ENCODE measurements at places on chromosomes 11 and 22.

GRCh38 chr11:47109051-47109726 is 67.5 kb downstream of the ARFGAP2 start:
- no peak for DNase-seq

- DNase-seq = no peak
These were observed 93.5 kb downstream of the COMMD9 start for GRCh38 chr11:36195496-36196354.

DNA sequence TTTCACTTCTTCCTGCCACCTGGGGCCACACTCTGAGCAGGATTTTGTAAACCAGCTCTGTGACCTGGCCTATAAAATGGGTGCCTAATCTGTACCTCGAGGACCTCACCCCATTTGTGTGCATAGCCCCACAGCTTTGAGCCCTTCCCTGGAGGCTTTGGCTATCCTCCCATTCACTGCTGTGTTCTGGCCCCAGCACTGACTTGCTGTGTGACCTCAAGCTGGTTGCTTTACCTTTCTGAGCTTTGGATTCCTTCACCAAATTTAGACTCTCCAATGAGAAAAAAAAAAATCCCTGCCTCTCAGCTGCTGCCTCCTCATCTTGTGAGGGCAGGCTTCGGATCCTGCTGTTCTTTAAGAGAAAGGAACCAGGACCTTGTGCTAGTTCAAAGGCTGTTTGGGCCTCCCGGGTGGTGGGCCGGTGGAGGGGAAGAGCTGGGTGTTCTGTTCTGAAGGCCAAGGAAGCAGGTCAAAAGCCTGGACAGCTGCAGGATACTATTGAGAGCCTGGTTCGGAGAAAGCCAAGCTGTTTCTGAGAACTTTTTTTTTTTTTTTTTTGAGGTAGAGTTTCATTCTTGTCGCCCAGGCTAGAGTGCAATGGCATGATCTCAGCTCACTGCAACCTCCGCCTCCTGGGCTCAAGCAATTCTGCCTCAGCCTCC is 1.1 kb upstream of the PYGM start:
- no peak for DNase-seq

GRCh38 chr11:11587122-11587521 is 34.7 kb downstream of the GALNT18 start:
- no peak for DNase-seq

GRCh38 chr11:14114269-14114668 is 151.7 kb downstream of the SPON1 start:
- DNase-seq = no peak

DNA sequence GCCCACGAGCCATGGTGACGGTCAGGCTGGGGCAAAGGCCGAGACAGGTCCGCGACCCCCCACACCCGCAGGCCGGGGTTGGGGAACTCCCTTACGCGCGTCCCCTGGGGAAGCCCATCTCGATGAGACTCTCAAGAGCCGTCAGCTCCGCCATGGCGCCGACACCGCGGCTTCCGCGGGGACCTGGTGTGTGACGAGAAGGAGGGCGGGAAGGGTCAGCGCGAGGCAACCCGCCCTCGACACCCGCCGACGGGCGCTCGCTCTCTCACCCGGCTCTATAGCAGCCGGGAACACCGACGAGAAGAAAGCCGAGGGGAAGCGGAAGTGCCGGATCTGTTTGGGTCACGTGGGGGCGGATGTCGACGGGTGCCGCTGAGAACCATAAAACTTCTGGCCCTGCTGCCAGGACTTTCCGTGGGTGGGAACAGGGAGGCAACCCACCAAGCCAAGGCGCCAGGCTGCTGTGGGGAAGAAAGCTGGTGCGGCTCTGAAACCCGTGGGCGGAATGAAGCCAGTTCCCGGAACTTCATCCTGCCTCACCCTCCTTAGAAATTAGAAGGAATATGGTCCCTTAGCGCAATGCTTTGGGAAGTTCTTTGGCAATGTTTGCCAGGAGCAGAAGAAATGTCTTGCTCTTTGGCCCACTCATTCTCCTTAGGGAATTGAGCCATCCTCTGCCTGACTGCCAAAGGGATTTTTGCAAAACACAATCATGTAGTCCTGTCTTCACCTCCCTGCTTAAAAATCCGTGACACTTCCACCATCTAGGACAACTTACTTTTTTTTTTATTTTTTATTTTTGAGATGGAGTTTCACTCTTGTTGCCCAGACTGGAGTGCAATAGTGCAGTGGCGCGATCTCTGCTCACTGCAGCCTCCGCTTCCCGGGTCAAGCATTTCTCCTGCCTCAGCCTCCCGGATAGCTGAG is at the start of gene UBXN1:
TSS of gene UBXN1 (minus strand) at position 304 of the 927 bp plus-strand sequence. CDS start at position 154, 150 bp downstream.
- DNase-seq = peak; percentile 71

DNA sequence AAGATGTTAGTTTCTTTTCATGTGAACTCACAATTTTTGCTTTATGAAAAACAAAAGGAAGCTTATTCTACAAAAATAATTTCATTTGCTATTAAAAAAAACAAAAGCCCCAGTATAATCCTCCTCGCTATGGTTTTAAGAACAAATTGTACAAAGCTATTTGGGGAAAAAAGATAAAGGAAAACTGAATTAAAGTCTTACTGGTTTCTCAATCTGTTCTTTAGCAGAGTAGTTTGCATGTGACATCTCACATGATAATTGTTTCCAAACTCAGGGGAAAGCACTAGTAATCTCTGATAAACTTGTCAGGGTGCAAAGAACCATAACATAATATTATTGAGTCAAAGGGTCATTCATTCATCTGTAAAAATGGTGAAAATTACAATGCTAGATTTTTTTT is 2.9 kb upstream of the DDI1 start:
- no peak for DNase-seq

- DNase-seq = no peak
These were observed 63.0 kb downstream of the P4HA3 start for GRCh38 chr11:74248469-74248868.

DNA sequence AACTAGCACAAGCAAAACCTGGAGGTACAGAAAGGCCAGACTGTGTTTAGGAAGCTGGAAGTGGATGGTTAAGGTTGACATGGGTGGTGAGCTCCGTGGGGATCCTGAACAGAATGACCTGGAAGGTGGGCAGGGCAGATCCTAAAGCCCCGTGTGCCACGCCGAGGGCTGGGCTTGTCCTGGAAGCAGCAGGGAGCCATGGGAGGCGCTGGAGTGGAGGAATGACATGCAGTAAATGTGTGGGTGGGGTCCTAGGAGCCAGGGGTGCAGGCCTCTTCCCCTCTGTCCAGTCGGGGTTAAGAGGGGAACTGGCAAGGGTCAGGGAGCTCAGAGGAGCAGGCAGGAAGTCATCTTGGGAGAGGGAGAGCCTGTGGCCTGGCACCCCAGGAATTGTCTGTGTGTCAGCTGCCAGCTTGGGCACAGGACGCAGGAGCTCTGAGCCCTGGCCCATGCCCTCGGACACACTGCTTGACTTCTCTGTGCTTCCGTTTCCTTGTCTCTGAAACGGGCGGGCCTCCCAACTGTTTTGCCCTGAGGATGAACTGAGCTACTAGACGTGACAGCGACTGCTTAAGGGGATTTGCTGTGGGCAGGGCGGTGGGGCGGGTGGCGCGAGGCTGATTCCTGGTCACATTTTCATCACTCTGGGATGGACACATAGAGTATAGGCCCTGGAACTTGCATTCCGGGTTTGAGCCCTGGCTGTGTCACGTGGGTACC is 75.7 kb downstream of the MPPED1 start:
- DNase-seq = no peak

- DNase-seq = no peak
These were observed 29.4 kb downstream of the SIK2 start for GRCh38 chr11:111631666-111632039.

DNA sequence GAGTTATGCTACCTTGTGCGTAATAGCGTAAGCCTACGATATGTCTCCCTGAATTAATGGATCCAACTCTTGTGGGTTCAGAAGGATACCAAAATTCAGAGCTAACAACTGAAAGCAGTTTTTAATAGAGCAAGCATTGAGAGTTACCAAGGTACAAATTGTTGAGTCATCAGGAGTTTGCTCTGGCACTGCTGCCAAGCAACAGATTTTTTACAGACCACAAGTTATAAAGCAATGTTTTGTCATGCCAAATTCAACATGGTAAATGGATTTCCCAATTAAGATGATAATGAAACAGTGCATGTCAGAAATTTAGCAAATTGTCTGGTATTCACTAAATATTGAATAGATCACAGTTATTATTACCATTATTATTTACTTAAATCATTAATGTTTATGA is 295.6 kb downstream of the NELL1 start:
- DNase-seq = no peak

GRCh38 chr22:42282943-42283277 is 12.5 kb upstream of the TCF20 start:
- DNase-seq = no peak

DNA sequence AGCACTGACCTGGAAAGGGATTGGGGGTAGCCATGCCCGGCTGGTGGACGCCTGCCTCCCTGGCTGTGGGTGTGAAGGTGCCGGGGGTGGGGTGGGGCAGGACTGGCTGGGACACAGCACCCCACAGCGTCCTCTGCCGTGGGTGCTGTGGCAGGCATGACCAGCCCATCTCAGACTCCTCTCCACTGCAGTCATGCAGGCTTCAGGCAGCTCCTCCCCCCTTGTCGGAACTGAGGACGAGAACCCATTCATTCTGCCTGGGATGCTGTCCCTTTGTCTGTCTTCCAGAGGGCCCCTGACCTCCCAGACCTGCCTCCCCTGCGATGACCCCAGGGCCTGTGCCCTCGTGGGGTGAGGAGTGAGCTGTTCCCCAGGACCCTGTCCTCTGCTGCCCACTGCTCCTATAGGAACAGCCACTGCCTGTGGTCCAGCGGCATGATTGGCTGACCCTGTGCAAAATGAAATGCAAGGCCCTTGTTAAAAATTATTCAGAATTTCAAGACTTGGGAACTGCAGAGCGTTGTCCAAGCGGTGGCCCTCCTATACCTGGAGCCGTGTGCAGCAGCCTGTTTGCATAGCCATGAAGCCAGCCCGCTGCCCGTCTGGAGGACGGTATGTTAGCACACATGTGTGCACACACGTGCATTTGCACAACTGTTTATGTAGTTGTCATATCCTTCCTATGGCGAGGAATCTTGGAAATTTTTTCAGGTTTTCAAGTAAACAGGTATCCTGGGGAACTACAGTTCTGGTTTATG is 1122.3 kb downstream of the BRD1 start:
- DNase-seq = no peak

- no peak for DNase-seq
These were observed 431.8 kb upstream of the FAT3 start for GRCh38 chr11:91792779-91793262.

GRCh38 chr11:65329944-65330403 is 3.7 kb upstream of the DPF2 start:
- DNase-seq = peak; percentile 60

Data from stimulated activated CD4-positive, alpha-beta T cell treated with anti-CD3 and anti-CD28 coated beads, Interleukin-12 subunit alpha, Interleukin-12 subunit beta, amount 100 ng/mL, for 24 hours (primary cell).